ENCODE measurements at places on chromosomes 1 and 21. TPM values are rescaled to one million over a fixed set of nuclear protein-coding genes. Genes with fewer than 3 reads are reported as not detected.

NBPF11 gene
- total RNA-seq = 12.3 TPM

PEAR1 gene
- total RNA-seq = 17.1 TPM

C1QC gene
- total RNA-seq = 0.58 TPM

ELAVL4 gene
- total RNA-seq = not detected

FOXD2 gene
- 0.21 TPM for total RNA-seq

NUDT17 gene
- total RNA-seq = 1.9 TPM

C1orf116 gene
- 34.1 TPM for total RNA-seq
